ENCODE measurements at places on chromosomes 3 and 15.

- DNase-seq: no peak
These were observed 21.1 kb downstream of the OXNAD1 start for GRCh38 chr3:16286161-16286560.

GRCh38 chr3:77146004-77146403 lies 106.1 kb downstream of the ROBO2 start:
- no peak for DNase-seq

GRCh38 chr3:13762906-13763305 lies 117.0 kb downstream of the WNT7A start:
- no peak for DNase-seq

GRCh38 chr15:75030424-75030823 lies 7.0 kb downstream of the PPCDC start:
- DNase-seq: no peak
